ENCODE measurements at places on chromosomes 11 and 22.
A peak's percentile ranks its signal among the peaks of the same experiment; 100 is the strongest.

- DNase-seq = no peak
Observed at GRCh38 chr11:44575962-44576361, 10.5 kb downstream of the CD82 start.

DNA sequence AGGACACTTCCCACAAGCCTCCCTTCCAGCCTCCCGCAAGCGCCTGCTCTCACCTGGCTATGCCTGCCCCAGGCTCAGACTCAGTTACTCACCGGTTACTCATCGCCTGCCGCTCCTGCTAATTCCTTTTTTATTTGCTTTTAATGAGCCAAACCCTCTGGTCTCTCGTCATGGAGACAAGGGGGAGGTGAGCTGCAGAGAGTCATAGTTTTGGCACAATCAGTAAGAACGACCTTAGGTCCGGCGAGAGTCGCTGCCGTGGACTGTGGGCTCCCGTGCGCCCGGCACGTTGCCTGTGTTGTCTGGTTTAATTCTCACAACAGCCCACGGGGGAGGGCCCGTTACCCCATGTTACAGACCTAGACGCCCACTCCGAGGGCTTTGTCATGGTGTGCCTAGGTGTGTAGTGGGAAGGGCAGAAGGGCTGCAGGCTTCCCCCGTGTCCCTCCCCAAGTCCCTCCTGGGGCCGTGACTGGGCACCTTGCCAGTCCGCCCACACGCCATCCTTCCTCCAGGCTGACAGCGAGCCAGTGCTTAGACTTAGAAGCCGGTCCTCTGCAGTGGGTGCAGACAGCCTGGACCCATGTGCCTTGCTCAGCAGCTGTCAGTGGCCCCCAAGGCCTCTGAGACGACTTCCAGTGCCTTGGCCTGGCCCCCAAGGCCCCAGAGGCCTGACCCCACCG, 42.2 kb downstream of the WNT7B start:
- DNase-seq = peak; percentile 62

DNA sequence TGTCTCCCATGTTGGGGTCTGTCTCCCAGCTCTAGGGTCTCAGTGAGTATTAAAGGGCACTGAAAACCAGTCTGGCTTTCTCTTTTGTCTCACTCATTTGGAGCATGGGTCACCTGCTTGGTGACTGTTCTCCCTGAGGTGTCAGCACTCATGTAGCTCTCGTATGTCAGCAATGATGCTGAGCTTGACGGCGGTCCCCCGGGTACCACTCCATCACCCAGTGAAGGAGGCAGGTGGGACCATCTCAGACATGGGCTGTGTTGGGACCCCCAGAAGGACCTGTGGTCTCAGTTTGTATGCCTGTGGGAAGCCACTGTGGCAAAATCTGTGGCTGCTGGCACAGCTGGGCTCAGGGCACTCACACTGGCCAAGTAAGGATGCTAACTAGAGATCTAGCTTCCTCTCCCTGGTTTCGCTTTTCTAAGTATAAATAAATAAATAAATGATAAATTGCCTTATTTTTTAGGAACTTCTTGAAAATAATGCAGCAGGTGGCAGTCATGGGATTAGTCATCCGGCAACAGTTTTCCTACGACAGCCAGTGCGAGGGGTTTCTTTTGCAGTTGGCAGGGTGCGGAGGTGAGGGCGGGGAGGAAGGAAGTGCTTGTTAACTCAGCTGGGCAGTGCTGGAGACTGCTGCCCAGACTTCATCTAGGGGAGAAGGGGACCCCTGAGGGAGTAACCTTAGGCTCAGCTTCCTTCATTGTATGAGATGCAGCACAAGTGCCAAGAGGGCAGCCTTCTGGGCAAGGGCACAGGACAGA, 48.8 kb downstream of the OSBP2 start:
- no peak for DNase-seq

DNA sequence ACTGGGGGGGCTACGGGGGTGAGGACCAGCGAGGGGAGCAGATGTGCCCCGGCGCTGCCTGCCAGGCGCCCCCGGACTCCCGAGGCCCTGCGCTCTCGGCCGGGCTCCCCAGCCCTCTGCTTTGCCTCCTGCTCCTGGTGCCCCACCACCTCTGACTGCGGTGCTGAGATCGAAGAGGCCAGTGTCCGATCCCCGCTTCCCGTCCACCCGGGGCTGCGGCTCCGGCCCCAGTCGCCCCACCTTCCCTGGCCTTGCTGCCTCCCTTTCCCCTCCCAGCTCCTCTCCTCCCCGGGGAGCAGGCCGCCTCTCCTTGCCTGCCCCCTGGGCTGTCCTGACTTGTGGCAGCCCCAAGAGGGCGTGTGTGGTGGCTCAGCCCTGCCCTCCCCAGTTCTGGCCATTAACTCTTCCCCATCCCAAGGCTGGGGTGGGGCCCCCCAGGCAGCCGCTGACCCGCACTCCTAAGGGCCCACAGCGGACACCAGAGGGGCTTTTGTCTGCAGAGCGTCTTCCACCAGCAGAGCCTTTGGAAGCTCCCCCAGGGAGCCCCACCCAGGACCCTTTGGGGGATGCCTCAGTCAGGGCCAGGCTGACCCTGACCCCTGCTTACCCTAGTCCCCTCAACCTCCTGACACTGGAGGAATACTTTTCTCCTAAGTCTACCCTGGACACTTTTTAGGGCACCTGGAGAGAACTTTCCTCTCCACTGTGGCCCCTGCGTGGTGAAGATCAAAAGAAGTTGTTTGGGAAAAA, 16.6 kb downstream of the RTN4RL2 start:
- no peak for DNase-seq

DNA sequence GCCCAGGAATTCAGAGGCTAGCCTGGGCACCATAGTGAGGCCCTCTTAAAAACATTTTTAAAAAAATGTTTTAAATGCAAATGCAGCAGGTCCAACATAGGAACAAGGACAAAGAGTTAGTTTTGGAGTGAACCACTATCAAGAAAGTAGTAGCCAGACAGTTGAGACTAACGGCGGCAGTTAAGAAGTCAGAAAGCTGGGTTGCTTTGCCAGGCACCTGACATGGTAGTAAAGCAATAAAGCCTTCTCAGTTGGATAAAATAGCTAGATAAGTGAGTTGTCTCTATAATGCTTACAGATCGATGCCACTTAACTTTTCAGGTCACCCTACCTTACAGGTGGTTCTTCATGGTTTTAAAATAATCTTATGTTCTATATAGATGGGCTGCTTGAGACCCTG, 16.9 kb upstream of the DDX17 start:
- DNase-seq = no peak
